Purkinje cell (primary cell): ENCODE measurements at places on chromosomes 2 and 18. TPM values are rescaled to one million over a fixed set of nuclear protein-coding genes. Genes with fewer than 3 reads are reported as not detected.

MYOM1 gene
- 3.7 and 3.9 TPM in 2 replicates for polyA plus RNA-seq

TEX44 gene
- not detected in 2 replicates for polyA plus RNA-seq

ANKRD30B gene
- 2.1 TPM in 1 of 2 replicates, not detected in the other for polyA plus RNA-seq

LONRF2 gene
- polyA plus RNA-seq: 7.2 and 13.5 TPM in 2 replicates

COLEC12 gene
- 1.6 and 3.2 TPM in 2 replicates for polyA plus RNA-seq

RAD51AP2 gene
- polyA plus RNA-seq: 0.46 TPM in 1 of 2 replicates, not detected in the other

LBX2 gene
- not detected in 2 replicates for polyA plus RNA-seq

FSHR gene
- not detected in 2 replicates for polyA plus RNA-seq

DOK6 gene
- polyA plus RNA-seq: 0.76 and 2.1 TPM in 2 replicates
